ENCODE measurements at places on chromosomes 16 and 17.

DNA sequence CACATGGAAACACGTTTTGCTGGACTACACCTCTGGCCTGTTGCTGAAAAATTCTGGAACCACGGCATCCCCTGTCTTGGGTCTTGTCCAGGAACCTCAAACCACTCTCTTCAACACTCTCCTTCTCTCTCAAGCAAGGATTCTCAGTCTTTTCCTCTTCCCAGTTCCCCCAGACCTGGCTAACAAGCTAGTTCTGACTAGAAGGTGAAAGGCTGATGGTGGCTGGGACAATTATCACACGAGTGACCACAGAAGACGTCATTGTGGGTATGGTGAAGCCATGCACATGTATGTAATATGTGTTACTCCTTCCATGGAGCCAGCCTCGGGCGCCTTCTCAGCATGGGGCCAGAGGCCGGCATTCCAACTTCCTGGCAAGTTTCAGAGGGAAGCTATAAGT, 123.0 kb downstream of the CDYL2 start:
- no peak for DNase-seq

GRCh38 chr17:12256380-12256995, 235.8 kb downstream of the MAP2K4 start:
- peak; percentile 43 for DNase-seq

GRCh38 chr17:44770166-44770925, 11.6 kb downstream of the ADAM11 start:
- DNase-seq: no peak

GRCh38 chr17:64219571-64219970, 43.5 kb downstream of the TEX2 start:
- DNase-seq: no peak

DNA sequence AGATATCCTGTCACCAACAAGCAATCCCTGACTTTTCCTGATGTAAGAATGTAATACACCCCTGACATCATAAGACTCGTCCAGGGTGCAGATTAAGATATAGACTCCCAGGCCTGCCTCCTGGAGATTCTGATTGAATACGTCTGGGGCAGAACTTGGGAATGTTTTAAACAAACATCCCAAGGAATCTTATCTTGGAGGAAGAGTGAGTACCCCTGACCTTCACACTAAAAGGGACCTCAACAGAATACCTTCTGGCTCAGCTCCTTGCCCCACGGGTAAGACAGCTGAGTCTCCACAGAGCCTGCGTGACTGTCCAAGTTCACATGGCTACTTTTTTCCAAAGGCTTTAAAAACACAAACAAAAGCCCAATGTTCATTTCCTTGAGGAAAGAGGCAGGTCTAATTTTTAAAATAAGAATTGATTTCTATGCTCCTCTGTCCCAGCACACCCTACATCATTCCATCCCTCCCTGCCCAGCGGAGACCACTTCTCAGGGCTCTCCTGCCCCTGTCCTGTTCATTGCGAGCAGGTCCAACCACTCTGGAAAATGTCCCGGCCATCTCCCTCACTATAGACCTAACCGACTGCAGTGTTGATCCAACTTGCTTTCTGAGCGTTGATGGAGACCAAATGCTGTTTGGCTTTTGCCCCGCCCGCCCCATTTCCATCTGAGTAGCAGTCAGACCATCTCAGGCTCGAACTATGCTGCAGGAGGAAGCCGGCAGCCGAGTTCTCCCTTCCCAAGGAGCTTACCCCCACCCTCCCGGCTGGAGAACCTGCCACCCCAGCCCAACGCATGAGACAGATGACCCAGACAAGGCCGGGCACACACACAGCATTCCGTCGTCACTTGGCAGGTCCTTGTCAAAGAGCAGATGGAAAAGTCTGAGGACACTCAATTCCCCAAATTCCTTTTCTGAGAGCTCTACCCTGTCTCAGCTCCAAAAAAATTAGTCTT, 44.1 kb upstream of the MYH10 start:
- DNase-seq: no peak

GRCh38 chr16:28313587-28313986, 21.3 kb downstream of the SBK1 start:
- no peak for DNase-seq

GRCh38 chr16:47262938-47263337, 119.2 kb upstream of the NETO2 start:
- no peak for DNase-seq

DNA sequence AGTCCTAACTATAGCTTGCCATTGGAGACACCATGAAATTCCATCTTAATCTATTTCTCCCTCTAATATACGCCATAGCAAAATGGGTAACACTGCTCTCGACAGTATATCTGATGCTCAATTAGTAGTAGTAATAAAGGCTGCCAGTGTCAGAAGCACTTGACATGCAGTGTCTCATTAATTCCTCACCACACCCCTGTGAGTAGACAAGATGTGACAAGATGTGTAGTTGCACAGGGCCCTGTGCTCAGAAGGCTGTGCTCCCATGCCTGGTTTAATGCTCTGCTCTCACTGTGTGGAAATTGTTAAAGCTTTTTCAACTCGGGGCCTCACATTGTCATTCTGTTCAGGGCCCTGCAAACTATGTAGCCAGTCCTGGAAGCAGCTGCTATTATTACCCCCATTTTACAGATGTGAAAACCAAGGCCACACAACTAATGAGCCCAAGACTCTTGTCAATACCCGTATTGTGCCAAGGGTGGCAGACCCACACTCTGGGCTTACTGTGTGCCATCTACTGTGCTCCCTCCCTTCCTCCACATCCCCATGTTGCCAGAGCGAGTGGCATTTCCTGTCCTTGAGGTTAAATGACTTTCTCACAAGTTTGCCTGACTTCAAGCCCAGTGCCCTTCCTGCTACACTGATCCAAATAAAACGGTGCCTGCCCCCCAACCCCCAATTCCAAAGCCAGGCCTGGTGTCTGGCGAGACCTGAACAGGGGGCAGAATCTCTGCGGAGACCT, 287.3 kb upstream of the CCL2 start:
- no peak for DNase-seq

DNA sequence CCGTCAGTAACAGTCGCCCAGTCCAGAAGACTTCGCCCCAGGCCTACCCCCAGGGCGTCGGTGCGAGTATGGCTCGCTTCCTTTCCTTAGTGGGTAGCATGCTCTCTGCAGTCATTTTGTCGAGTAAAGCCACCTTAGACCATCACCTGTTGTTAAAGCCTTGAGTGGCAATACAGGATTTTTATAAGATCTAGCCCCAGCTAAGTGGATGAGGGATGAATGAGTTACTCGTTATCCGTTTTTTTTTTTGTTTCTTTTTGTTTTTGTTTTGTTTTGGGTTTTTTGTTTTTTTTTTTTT, 322 bp upstream of the KLHL11 start:
- DNase-seq: no peak

DNA sequence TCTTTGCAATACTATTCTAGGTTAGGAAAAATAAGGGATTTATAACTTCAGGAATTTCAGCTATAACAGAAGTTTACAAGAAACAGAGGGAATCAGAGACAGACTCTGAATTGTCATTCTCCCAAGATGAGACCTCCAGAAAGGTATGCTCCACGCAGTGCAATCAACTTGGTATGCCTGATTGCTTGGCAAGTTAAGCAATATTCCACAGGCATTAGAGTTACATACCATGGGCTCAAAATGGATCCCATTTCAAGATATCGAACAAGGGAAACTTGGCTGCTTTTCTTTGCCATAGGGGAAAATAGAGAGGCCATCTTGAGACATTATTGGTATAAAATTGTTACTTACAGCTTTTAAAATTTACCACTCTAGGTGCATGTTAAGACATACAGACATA, 615.6 kb upstream of the SOX9 start:
- peak; percentile 20 for DNase-seq

GRCh38 chr16:77450790-77451487, 16.1 kb upstream of the ADAMTS18 start:
- DNase-seq: no peak

DNA sequence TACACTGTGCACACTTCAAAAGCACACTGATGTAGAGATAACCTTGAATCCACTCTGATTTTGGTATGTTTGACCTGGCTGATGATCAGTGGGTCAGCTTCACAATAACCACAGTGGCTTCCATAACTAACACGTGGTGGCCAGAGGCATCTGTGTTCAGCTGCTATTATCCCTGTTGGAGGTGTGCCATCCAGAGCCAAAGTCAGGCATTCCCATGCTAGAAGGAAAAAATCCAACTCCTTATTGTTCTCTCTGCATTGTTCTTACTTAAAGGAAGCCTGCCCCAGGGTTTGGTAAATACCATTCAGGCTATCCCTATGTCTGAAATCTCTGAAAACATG, 127.3 kb upstream of the MON1B start:
- no peak for DNase-seq

DNA sequence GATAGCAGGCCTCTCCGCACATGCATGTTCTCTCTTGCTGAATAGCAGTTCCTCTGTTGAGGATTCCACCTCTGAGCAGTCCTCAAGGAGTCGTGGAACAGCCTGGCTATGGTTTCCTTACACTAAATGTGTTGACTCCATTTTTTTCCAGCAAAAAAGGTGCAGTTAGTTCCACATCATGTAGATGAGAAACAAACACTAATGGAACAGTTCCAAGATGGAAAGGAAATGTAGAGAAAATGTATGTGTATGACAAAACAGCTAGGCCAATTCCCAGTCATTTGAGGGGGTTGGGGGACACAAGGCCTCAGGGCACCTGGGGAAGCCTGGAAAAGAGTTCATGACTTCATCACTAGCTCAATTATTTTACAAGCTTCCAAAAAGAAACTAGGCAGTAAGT, 90.0 kb downstream of the CFDP1 start:
- DNase-seq: no peak

- DNase-seq: no peak
These were observed 21.2 kb downstream of the PITPNA start for GRCh38 chr17:1541367-1541904.

- no peak for DNase-seq
These were observed 963 bp downstream of the MT1H start for GRCh38 chr16:56670620-56670934.

- DNase-seq: no peak
These were observed 16.9 kb downstream of the NSMCE1 start for GRCh38 chr16:27251541-27252205.

DNA sequence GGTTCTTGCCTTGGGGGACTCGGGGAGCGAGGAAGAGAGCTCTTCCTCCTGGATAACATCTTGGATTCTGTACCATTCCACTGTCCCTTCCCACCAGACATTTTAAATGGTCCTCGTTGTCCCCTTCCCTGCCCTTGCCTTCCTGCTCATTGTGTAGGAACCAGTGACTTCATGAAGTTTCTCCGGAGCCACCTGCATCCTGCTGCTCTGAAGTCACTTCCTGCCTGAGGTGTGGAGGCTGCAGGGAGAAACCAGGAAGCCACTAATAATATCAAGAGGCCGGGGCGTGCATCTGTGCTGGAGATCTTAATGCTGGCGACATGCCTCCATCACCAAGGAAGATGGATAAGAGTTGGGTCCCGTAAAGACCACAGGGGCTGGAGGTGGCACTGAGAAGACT, 6.2 kb upstream of the SLC16A13 start:
- no peak for DNase-seq

- DNase-seq: peak; percentile 38
These were observed at the start of gene ADCY7 for GRCh38 chr16:50266337-50267091. ADCY7 (plus strand) TSS chr16:50266551; CDS start chr16:50288180, 21,629 bp downstream.

- DNase-seq: no peak
These were observed 5.4 kb downstream of the VASN start for GRCh38 chr16:4376893-4377572.

GRCh38 chr17:6421700-6422604, 13.0 kb downstream of the AIPL1 start:
- DNase-seq: no peak

DNA sequence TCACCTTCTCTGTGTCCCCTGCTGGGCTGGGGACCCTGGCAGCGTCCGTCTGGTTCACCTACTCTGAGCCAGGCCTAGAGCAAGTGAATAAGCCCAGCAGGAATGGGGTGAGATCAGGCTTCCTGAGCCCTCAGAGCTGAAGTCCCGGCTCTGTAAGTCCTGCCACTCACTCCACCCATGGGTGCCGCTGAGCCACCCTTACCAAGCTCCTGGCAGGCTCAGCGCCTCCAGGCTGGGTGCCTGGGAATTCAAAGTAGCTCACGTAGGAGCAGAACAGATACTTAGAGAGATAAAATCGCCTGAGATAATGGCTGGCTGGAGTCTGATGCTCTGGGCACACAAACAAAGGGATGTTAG, 9.8 kb upstream of the LASP1NB start:
- DNase-seq: no peak

DNA sequence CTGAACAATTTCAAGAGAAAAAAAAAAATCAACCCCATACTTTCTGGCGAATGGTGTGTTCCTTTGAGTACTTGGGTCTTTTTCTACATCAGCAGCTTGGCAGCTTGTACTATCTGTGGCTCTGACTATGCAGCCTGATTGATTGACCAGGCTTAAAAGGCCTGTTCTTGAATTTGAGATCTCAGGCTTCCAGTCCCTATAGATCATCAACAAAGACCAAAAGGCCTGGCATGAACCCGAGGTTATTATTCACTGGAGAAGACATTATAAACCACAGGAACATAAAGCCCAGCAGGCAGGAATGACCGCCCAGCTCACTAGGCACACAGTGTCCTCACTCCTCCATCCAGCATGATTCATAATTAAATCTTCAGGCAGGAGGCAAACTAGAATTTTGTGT, 32.1 kb upstream of the CDH3 start:
- no peak for DNase-seq

DNA sequence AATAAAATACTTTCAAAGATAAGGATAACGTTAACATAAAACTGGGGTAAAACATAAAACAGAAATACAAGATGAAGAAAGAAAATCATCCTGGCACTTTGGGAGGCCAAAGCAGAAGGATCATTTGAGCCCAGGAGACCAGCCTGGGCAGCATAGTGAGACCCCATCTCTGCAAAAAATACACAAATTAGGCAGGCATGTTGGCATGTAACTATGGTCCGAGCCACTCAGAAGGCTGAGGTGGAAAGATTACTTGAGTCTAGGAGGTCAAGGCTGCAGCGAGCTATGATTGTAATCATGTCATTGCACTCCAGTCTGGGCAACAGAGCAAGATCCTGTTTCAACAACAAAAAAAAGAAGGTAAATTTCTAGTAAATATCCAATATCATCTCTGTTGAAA, 19.6 kb downstream of the TAT start:
- no peak for DNase-seq

DNA sequence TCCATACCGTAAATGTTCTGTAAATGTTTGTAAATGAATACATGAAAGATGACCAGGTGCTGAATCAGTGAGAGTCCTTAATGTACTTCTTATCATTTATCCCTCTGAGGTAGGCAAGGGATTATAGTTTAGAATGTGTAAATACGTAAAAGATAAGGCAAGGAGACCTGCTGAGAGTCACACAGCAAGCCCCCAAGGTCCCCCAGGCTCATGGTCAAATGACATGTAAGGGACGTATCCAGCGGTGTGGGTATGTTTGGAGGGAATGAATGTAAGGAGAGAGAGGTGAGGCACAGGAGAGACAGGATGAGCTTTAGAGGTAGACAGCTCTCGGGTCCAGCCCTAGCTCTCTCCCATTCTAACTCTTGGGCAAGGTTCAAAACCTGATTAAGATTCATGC, 341.8 kb downstream of the WWOX start:
- no peak for DNase-seq

DNA sequence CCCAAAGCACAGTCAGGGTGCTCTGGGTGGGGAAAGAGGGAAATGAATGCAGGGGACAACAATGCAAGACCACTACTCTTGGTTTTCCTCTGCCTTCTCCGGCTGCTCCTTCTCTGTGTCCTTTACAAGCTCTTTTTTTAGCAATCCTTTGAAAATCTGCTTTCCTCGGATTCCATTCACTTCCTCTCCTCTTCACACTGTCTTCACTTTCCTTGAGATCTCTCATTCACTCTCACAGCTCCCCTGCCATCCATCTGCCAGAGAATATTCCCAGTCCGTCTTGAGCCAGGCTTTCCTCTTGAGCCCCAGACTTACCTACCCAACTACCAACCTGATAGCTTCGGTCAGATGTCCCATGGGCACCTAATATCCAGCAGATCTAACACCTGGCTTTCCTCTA, 11.0 kb upstream of the SPOP start:
- no peak for DNase-seq

Measured in AG09309 (cell line).